ENCODE measurements at places on chromosomes 11 and 22. TPM values are rescaled to one million over a fixed set of nuclear protein-coding genes. Genes with fewer than 3 reads are reported as not detected.

C11orf16 gene
- not detected for total RNA-seq

BRMS1 gene
- total RNA-seq: 55.7 TPM

UBQLNL gene
- 1.6 TPM for total RNA-seq

PAFAH1B2 gene
- total RNA-seq: 72.5 TPM

E2F8 gene
- 0.57 TPM for total RNA-seq

MS4A15 gene
- not detected for total RNA-seq

KRTAP5-1 gene
- total RNA-seq: not detected

DNA sequence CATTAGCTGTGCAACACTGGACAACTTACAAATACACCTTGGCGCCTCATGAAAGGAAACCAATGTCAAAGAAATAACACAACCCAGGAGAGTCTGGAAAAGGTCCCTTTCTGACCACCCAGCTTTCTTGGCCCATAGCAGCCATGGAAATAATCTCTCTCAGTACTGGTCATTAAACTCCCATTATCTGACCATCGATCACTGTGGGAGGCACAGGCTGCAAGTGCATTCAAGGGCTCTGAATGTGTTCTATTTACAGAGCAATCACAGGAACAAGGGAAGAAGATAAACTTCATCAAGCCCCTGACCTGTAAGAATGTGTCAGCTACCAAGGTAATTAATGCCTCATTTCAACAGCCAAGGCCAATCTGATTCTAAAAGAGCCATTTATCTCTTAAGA is 40.1 kb downstream of the CTSC start:
- DNase-seq: no peak

DNA sequence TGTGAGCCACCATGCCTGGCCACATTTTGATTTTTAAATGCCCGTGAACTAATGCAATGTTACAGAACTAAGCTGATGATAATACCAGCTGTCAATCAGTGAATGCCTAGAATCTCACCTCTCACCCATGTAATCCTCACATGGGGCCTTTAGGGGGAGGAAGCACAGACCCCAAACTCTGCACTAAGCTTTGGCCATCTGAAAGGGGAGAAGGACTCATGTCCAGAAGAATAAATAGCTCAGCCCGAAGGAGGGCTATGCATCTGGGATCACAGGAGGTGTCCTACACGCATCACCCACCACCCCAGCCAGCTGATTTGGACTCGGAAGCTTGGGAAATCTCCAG is 36.0 kb upstream of the YPEL1 start:
- DNase-seq: no peak

DNA sequence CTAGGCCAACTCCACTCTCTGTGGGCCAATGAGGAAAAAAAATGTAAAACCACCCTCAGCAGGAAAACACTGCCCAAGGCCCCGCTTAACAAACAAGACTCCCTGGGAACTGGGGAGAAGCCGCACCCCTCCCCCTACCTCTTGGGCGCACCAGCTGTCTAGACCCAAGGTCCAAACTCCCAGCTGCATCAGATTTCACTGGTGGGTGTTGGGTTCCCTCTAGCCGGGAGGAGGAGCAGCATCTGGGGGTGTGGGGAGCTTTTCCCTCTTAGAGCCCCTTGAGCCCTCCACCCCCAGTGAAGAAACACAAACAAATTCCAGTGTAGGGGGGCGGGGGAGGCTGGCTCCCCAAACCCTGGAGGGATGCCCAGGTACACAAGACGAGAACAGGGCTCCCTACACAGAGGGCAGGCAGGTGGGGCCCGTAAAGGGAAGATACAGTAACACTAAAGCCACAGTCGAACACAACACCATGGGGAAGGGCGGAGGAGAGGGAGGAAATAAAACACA is 64.9 kb downstream of the NECTIN1 start:
- DNase-seq: peak; percentile 62

DNA sequence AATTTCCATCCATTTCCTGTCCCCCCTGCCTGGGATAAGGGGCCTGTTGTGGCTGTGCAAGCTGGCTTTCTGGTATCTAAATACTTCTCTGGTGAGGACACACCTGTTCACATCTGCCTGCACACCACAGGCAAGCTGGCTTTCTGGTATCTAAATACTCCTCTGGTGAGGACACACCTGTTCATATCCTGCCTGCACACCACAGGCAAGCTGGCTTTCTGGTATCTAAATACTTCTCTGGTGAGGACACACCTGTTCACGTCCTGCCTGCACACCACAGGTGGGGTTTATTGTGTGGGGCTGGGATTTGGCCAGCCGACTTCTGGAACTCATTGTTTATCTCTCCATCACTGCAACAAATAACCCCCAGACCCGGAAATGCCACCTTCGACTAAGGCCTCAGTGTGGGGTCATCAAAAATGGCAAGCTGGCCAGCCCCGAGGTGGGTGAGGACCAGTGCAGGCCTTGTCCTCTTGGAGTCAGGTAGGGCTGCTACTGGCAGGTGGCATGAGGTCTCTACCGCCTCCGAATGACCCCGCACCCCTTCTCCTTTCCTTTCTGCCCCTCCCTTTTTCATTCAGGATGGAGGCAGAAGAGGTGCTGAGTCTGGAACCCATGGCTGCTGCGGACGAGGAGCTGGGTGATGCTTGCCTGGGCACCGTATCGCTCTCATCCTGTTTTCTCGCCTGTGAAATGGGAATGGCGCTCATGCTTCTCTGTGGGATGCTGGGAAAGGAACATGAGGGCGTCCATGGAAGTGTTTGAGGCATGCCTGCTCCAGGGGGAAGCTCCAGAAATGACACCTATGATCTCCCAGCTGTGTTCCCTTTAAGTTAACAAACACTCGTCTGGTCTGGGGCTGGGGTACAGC is 43.5 kb upstream of the MYEOV start:
- DNase-seq: no peak

DNA sequence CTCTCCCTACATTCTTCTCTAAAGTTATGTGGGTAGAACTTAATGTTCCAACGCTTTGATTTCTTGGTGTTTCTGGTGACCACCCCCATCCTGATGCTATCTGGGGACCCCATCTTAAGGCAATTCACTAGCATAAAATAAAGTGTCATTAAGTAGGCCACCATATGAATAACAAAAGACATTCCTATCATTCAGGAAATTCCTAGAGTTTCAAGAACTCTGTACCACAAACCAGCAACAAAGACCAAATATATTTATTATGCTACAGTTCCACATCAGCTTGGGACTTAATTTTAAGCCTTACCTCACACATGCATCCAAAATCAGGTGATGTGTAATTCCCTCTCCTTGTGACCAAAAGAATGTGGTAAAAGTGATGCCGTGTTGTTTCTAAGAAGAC is 254.6 kb upstream of the LRRC4C start:
- DNase-seq: no peak

DNA sequence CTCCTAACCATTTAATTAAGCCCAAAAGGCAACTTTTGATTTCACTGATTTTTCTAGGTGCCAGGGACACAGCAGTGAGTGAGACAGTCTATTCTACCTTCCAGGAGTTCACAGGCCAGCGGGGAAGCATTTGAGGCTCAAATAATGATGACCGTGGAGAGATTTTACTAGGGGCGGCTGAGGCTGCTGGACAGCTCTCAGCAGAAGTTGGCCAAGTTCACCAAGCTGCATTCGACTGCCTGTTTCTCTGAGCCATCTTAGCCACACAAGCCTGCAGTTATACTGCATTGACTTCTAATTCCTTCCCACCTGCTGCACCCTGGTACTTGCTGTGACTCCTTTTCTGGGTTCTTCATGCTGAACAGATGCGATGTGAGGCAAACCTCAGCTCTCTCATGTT is 168.9 kb upstream of the TBCEL start:
- DNase-seq: no peak

DNA sequence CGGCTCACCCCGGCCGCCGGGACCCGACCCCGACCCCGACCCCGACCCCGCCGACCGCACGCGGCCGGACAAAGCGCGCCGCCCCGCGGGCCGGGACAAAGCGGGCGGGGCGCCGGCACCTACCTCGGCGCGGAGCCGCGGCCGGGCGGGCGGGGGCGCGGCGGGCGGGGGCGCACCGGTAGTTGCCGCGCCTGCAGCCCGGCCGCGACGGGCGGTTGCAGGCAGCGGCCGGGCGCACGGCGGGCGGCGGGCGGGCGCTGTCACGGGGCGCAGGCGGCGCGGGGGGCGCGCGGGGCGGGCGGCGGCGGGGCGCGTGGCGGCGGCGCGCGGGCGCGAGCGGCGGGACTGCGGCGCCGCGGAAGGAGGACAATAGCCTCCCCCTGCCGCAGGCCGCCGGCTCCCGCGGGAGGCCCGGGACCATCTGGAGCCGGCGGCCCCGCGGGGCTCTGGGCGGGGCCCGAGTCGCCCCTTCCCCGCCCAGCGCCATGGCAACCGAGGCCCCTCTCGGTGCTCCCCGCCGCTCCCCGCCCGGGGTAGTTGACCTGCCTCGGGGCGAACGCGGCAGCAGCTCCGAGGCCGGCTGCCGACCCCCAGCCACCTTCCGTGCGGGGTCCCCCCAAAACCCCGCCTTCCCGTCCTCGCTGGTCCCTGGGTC is 851 bp downstream of the SPTBN2 start:
- no peak for DNase-seq

DNA sequence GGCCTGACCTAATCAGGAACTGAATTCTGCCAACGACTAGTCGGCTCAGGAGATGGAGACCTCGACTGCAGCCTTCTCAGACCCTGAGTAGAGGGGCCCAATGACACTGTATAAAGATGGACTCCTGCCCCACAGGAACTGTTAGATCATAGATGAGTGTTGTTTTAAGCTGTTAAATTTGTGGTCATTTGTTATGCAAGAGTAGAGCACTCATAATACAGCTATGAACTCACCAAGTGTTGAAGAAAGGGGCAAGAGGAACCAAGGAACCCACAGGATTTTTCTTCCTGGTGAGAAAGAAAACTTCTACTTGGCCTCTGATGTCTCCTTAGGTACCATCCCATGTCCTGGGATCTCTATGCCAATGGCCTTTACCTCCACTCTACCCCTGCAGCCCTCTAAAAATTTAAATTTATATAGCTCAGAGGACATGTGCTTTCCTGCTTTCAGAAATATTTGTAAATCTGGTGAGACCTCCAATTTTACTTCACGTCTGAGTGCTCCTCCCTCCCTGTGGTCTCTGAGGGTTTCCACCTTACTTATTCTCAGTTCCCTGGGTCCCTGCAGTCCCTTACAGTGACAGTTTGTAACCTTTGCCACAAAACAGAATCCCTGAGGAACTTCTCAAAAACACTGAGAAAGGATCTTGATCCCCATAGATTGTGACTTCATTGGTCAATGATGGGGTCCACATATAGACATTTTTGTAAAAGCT is 256.3 kb upstream of the ARHGAP20 start:
- DNase-seq: no peak

GRCh38 chr11:60396799-60397198 is 540 bp downstream of the MS4A14 start:
- no peak for DNase-seq

- DNase-seq: no peak
Measured at GRCh38 chr11:3153291-3153861, 11.7 kb downstream of the OSBPL5 start.

DNA sequence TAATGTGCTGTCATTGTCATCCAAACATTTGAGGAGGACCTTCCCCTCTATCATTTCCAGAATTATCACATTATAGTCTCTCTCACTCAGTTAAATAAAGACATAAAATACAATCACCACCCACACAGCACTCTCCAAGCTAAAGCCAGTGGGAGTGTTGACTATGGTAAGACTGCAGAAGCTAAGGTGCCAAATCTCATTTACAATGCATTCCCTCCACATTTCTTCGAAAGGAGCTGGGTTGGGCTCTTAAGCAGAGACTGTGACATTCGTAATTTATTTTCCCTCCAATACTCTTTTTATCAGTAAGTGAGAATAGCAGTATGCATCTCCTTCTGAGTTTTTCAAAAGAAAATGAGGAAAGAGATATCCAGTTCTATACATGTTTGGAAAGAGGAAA is 74.2 kb downstream of the NOX4 start:
- no peak for DNase-seq
